ENCODE measurements at places on chromosomes 6 and 20. TPM values are rescaled to one million over a fixed set of nuclear protein-coding genes. Genes with fewer than 3 reads are reported as not detected.

The WFDC10B gene
- not detected for total RNA-seq

The SIRPB1 gene
- not detected for total RNA-seq

The TAGAP gene
- 1.4 TPM for total RNA-seq

The ZC3H12D gene
- total RNA-seq: 1.0 TPM

The DEFB124 gene
- not detected for total RNA-seq

The HEY2 gene
- 6.6 TPM for total RNA-seq

The FAM229B gene
- total RNA-seq: 26.5 TPM

The FRS3 gene
- 5.5 TPM for total RNA-seq

The PNISR gene
- 367 TPM for total RNA-seq

The ARMH2 gene
- not detected for total RNA-seq

The SYNDIG1 gene
- total RNA-seq: 17.6 TPM

The OR2B6 gene
- total RNA-seq: not detected

The ELOVL2 gene
- 19.6 TPM for total RNA-seq

The WFDC12 gene
- total RNA-seq: not detected

The IRF4 gene
- total RNA-seq: 7.6 TPM

The CCN5 gene
- total RNA-seq: not detected
